ENCODE measurements at places on chromosomes 1 and 21.

- DNase-seq, result no peak
These were observed 128.5 kb downstream of the ZNF281 start for GRCh38 chr1:200281201-200281835.

GRCh38 chr1:48940962-48941732 is 164.5 kb upstream of the BEND5 start:
- DNase-seq, result no peak

DNA sequence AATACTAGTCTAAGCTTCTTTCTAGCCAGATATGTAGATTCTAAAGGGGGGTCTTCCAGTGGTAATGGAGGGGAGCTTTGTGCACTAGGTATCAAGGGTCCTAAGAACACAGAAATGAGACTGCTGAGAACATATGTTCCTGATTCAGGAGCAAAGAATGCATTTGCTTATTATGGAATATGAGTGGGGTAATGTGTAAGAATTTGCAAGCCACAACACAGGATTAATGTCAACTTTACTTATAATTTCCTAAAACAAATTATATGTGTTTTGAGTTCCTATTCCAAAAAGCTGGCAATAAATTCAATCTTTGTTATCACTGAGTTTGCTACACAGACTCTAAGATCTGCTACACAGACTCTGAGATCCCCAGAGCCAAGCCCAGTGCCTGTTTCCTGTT is 357.0 kb upstream of the PTBP2 start:
- no peak for DNase-seq

- DNase-seq, result no peak
These were observed 11.2 kb downstream of the CASQ2 start for GRCh38 chr1:115757326-115757725.

- no peak for DNase-seq
These were observed 83.0 kb downstream of the SPAG17 start for GRCh38 chr1:118101999-118102398.

GRCh38 chr1:226279498-226279897 is 29.5 kb downstream of the LIN9 start:
- DNase-seq, result no peak

- peak; percentile 76 for DNase-seq
These were observed 667 bp downstream of the TMEM50B start for GRCh38 chr21:33478935-33479678.

All from GM20000 (cell line).